ENCODE measurements at places on chromosomes 5 and 9.

- no peak for DNase-seq
Observed at GRCh38 chr5:175610381-175610780, 47.5 kb upstream of the HRH2 start.

GRCh38 chr5:80631278-80632259, 22.9 kb upstream of the MSH3 start:
- no peak for DNase-seq

DNA sequence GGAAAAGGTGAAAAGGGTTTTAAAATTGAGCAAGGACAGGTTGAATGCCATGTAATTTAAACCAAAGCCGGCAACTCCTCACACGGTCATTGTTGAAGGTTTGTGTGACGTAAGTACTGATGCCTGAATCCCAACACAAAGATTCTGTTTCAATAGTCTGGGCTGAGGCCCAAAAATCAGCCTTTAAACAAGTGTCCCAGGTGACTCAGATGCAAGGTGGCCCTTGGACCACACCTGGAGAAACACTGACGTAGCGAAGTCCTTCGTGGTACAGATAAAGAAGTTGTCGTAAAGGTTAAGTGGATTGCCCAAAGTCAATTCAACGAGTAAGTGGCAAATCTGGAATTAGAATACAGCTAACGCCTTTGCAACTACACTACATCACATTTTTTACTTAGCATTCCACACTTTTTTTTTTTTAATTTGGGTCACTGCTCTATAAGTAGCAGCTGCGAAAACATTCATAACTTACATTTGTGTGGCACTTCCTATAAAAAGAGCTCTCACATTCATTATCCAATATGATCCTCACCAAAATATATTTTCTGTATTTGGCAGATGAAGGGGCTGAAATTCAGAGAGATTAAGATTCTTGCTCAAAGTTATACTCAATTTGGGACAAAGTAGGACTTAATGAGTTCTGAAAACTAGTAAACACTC, 111.3 kb downstream of the LPAR1 start:
- DNase-seq = no peak

- DNase-seq = no peak
Observed at GRCh38 chr9:7560669-7561305, 238.8 kb downstream of the DMAC1 start.

DNA sequence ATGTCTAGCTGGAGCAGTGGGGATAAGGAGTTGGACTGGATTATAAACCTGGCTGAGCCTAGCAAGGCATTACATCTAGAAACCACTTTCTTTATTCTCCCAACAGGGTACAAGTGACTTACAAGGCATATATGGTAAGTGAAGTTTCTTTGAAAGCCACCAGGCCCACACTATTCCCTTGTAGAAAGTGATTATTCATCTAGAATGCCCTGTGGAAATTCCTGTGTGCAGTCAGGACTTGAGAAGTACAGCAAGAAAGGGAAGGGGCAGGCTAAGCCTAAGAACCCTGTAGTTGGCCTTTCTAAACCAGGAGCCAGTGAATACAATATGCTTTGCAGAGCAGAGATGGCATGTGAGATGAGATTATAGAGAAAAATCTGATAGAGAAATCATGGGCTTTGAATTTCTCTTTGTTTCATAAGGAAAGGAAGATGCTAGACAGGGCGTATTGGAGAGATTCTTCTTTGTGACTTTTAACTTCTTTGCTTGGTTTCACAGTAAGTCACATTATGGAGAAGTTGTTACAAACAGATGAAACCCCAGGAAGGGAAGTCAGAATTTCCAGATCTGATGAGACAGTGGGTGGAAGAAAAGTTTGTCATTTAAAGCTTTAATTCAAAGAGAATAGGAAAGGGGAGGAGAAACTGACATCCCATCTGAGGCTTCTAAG, 321.7 kb downstream of the NDUFS4 start:
- no peak for DNase-seq

DNA sequence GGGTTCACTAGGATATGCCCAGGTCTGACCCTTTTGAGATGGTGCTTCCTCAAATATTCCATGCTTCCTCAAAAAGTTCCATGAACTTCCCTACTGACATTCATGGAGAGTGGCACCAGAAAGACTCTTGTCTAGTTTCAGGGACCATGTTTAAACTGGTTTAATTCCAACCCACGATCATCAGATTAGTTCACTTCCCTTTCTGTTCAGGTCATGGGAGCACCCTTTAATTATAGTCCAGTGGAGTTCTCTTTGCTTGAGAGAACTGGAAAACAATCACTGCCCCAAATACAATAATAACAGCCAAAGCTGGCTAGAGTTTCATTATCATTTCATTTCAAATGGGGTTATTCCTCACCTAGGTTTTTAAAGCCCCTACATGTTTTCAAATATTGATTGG, 9.7 kb upstream of the ERBIN start:
- no peak for DNase-seq

DNA sequence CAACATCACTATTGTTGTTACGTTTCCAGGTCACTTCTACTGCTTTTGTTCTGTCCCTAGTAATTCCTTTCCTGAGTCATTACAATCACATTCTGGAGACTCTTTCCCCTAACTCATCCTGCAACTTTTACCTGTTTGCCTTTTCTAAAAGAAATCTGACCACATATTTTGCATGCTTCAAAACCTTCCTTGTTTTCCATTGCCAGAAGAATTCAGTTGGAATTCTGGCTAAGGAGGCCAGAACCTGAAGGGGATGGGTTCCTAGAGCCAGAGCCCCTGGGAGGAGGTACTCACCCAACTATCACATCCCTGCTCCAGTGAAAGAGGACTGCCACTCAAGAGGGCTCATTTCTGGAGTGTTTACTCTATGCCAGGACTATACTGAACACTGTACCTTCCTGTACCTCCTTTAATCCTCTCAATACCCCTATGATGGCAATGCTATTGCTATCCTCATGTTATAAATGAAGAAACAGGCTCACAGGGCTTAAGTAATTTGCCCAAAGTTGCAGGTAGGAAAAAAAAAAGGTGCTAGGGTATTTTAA, 42.8 kb upstream of the MAST4 start:
- no peak for DNase-seq

DNA sequence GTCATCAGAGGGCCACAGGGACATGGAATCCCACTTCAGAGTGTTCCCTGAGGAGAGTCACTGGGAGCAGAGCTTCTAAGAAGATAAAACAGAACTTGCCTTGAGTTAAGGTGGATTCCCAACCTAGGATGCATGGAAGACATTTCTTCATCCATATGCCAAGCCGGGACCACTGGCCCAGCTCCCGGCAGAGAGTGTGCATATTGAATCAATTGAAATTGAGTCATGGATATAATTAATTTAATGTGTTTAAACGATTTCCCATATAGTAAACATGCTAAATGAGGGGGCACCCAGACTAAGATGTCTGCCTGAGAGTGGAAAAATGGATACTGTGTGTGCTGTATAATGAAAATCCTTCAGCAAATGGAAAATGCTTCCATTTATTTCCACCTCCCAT, 194.4 kb upstream of the TBC1D2 start:
- no peak for DNase-seq

DNA sequence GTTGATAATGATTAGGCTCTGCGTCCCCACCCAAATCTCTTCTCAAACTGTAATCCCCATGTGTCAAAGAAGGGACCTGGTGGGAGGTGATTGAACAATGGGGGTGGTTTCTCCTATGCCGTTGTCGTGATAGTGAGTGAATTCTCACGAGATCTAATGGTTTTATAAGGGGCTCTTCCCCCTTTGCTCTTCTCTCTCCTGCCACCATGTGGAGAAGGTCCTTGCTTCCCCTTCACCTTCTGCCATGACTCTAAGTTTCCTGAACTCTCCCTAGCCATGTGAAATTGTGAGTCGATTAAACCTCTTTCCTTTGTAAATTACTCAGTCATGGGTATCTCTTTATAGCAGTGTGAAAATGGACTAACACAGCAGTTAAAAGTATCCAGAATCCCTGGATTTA, 715.2 kb upstream of the DMAC1 start:
- no peak for DNase-seq

DNA sequence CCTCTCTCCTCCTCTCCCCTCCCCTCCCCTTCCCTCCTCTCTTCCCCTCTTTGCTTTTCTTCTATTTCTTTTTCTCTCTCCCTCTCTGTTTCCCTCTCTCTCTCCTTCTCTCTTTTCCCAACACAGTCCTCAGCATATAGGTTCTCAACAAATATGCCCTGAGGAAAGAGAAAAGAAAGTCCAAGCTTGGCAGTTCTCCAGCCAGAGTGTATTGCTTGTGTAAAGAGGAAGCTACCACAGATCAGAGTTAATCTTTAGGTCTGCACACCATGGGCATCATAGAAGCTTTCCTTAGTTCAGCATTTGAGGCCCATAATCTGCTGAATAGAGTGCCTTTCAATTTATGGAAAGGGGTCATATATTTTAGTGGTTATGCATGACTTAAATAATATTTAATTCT, 382.8 kb upstream of the WWC1 start:
- DNase-seq = no peak

- DNase-seq = no peak
Observed at GRCh38 chr5:95962785-95963184, 1.1 kb upstream of the ELL2 start.

DNA sequence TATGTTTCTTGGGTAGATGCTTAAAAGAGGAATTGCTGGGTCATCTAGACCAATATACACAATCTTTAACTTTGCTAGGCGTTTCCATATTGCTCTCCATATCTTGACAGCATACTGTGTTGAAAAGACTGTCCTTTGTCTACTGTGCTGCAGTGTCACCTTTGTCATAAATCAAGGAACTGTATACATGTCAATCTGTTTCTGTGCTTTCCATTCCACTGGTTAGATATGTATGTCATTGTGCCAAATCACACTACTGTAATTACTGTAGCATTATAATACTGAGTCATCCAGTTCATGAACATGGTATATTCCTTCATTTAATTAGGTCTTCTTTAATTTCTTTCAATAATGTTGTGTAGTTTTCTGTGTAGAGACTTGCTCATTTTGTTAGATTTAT, 149.7 kb upstream of the RASGRF2 start:
- DNase-seq = no peak

DNA sequence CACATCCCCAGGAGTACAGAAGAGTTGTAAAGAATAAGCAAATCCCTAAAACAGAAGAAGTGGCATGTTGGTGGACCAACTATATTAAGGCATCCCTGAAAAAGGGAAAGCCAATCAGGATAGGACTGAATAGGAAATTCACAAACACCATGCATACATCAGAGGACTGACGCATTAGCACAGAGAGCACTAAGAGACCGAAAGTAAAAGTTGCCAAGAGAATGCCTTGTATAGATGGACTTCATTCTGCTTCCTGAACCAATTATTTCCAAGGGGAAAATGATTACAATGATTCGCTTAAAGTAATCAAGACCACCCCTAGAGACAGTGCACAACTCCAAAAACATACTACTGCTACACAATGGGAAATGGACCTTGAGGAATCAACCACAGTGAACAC, 33.5 kb downstream of the SHC3 start:
- no peak for DNase-seq

DNA sequence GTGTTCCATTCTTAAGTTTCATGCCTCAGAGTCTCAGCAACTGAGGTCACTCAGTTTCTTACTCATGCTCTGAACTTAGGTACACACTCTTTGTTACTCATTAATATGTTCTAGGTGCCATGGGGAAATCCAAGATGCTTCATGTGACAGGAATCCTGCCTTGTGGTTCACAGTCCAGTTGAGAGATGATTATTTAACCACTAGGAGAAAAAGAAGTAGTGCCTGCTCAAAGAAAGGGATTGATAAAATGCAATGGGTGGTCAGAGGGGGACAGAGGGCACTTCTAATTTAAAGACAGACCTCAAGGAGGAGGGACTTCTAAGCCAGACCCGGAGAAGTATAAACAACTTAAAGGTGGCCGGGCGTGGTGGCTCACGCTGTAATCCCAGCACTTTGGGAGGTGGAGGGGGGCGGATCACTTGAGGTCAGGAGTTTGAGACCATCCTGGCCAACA, 69.0 kb downstream of the UGCG start:
- DNase-seq = no peak

- no peak for DNase-seq
Observed at GRCh38 chr5:1983919-1984695, 101.4 kb upstream of the IRX4 start.

DNA sequence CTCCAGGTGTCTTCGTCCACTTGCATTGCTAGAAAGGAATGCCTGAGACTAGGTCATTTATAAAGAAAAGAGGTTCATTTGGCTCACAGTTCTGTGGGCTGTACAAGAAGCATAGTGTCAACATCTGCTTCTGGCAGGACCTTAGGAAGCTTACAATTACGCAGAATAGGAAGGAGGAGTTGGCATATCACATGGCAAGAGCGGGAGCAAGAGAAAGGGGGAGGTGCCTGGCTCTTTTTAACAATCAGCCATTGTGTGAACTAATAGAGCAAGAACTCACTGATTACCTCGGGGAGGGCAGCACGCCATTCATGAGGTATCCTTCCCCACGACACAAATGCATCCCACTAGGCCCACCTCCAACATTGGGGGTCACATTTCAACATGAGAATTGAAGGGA, 134.4 kb upstream of the EFNA5 start:
- DNase-seq = no peak

GRCh38 chr5:120354126-120354525, 110.0 kb upstream of the PRR16 start:
- no peak for DNase-seq

GRCh38 chr5:130605234-130605633, 559.8 kb downstream of the HINT1 start:
- no peak for DNase-seq

GRCh38 chr9:22307013-22307711, 139.5 kb upstream of the DMRTA1 start:
- peak; percentile 50 for DNase-seq

- DNase-seq = no peak
Observed at GRCh38 chr5:150615141-150615699, 25.2 kb upstream of the SYNPO start.

GRCh38 chr5:151156507-151157420, 815 bp downstream of the ANXA6 start:
- no peak for DNase-seq

GRCh38 chr5:94347130-94347529, 271.3 kb downstream of the KIAA0825 start:
- DNase-seq = no peak

- no peak for DNase-seq
Observed at GRCh38 chr9:104856413-104856941, 71.5 kb downstream of the ABCA1 start.

DNA sequence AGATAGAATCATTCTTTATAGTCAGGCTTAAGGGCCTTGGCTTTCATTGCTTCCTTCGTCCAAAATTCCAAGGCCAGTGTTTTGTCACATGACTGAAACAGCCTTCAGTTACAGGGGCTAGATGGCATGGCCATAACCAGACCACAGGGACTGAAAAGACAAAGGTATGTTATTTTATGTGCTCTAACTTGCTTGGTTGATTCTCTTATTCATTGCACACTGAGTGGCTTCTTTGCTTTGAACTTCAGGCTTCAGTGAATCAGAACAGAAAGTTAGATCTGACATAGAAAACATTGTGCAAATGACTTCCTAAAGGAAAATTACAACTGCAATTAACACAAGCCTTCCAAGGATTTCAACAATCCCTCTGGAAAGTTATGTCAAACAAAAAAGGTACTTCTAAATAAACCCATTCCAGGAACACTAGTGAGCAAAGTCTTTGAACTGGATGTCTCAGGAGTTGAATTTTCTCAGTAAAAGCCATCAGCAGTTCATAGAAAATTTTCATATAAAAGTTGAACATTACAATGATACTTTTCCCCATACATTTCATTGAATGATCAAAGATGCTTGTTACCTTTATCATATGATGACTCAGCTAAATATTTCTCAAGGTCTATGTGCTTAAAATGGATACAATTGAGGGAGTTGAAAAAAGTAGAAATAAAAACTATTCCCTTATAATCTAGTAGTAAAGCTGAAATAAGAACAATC, 355.3 kb downstream of the TMEM232 start:
- no peak for DNase-seq

- DNase-seq = no peak
Observed at GRCh38 chr5:75510417-75510835, 1.0 kb downstream of the CERT1 start.
